ENCODE measurements at places on chromosomes 16 and 17. TPM values are rescaled to one million over a fixed set of nuclear protein-coding genes. Genes with fewer than 3 reads are reported as not detected.

- no peaks in the 10 kb centered on the region for H3K36me3 ChIP-seq
- no peak overlapping the region for H3K27ac ChIP-seq
- H3K27me3 ChIP-seq, result no peaks in the 10 kb centered on the region
- DNase-seq, result no peak
- H3K4me1 ChIP-seq, result no peaks in the 10 kb centered on the region
- H3K4me3 ChIP-seq, result no peak overlapping the region
Observed at GRCh38 chr17:4118015-4118743, 24.7 kb downstream of the ZZEF1 start.

DNA sequence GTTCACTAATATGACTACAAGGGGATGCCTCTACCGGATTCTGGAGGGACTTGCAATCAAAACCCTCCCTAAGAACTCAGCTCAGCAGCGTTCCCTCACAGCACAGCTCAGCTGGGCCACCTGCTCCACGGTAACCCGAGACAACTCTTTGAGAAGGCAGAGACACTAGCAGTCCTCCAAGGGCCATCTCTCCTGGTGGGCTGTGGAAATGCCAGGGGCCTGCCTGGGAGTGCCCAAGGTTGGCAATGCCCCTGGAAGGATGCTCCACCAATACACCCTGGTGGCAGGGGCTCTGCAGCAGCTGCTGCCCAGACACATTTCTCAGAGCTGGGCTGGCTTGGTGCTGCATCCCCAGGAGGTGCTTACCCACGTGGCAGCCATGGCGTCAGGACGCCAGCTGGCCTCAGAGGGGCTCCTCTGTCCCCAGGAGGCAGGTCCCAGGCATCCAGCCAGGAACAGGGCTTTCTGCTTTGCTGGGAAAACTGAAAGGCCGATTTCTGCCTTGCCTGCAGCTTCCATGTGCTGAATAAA, 16.5 kb downstream of the CDIP1 start:
- H3K27ac ChIP-seq, result peak overlapping the region; percentile 13
- no peaks in the 10 kb centered on the region for H3K36me3 ChIP-seq
- no peaks in the 10 kb centered on the region for H3K27me3 ChIP-seq
- DNase-seq, result peak; percentile 62
- no peak overlapping the region for H3K4me3 ChIP-seq

The MYH1 gene
- total RNA-seq, result not detected

GRCh38 chr17:652314-652713, 62.3 kb downstream of the VPS53 start:
- no peak overlapping the region for H3K27ac ChIP-seq
- peaks cover 3% of the 10 kb centered on the region for H3K36me3 ChIP-seq
- H3K27me3 ChIP-seq, result no peaks in the 10 kb centered on the region
- no peak overlapping the region for H3K4me3 ChIP-seq
- no peak for DNase-seq

GRCh38 chr16:13421726-13422125, 498.2 kb upstream of the ERCC4 start:
- DNase-seq, result no peak
- no peaks in the 10 kb centered on the region for H3K27me3 ChIP-seq
- no peaks in the 10 kb centered on the region for H3K36me3 ChIP-seq
- no peak overlapping the region for H3K27ac ChIP-seq

The HBA2 gene
- not detected for total RNA-seq

DNA sequence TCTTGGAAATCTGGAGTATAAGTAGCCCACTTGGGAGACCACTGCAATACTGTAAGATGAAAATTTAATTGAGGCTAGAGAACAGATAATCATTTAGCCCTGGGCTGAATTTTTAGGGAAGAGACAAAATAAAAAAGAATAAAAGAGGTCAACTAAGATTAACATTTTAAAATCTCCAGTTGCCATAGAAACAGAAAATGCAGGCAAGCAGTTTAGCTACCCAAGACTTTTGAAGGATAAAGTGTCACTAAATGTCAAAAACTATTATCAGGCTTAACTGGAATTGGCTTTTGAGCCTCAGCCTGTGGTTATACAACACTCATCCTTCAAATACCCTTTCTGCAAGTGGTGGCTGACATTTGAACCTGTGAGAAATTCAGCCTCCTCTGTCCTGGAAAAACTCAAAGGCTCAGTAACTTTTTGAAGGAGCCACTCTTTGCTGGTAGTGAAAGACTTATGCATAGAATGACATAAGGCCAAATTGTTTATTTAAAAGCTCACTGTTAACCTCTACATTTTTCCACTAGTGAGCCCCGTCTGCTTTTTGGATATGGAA, 220.7 kb upstream of the KCNJ16 start:
- no peaks in the 10 kb centered on the region for H3K36me3 ChIP-seq
- no peak overlapping the region for H3K27ac ChIP-seq
- no peaks in the 10 kb centered on the region for H3K27me3 ChIP-seq

GRCh38 chr16:12994402-12994801, 93.0 kb downstream of the SHISA9 start:
- H3K27me3 ChIP-seq, result no peaks in the 10 kb centered on the region
- DNase-seq, result no peak
- H3K36me3 ChIP-seq, result no peaks in the 10 kb centered on the region
- H3K27ac ChIP-seq, result no peak overlapping the region
- peaks cover 2% of the 10 kb centered on the region for H3K4me1 ChIP-seq

- H3K27me3 ChIP-seq, result peaks cover 41% of the 10 kb centered on the region
- peak overlapping the region; percentile 72 for H3K4me3 ChIP-seq
- H3K4me1 ChIP-seq, result peaks cover 4% of the 10 kb centered on the region
- 0 out of 2 replicates have a peak overlapping the region, but pooled peaks have one; percentile 41 for H3K27ac ChIP-seq
Observed at GRCh38 chr17:44557651-44558285, 484 bp downstream of the FZD2 start.

DNA sequence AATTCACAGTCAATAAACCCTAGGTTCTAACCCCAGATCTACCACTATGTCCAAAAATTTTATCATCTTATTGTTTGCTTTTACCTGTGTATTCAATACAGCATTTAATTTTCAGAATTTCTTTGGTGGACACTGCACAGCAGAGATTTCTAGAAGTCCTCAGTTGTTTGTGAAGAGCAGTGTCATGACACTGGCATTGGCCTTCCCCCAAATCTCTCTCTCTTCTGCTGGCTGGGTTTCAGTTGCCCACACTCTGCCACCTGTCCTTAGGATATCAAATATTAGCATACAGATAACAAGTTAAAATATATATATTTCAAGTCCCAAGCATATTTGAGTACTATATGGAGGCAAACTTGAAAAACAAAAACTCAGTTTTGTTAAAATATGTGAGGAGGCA, 2.0 kb upstream of the THUMPD1 start:
- no peak overlapping the region for H3K27ac ChIP-seq
- no peak for DNase-seq
- no peaks in the 10 kb centered on the region for H3K27me3 ChIP-seq

GRCh38 chr16:55779402-55780094, 53.3 kb downstream of the CES1 start:
- H3K27ac ChIP-seq, result no peak overlapping the region
- DNase-seq, result no peak
- H3K36me3 ChIP-seq, result no peaks in the 10 kb centered on the region
- H3K27me3 ChIP-seq, result no peaks in the 10 kb centered on the region

The SLC12A3 gene
- not detected for total RNA-seq

DNA sequence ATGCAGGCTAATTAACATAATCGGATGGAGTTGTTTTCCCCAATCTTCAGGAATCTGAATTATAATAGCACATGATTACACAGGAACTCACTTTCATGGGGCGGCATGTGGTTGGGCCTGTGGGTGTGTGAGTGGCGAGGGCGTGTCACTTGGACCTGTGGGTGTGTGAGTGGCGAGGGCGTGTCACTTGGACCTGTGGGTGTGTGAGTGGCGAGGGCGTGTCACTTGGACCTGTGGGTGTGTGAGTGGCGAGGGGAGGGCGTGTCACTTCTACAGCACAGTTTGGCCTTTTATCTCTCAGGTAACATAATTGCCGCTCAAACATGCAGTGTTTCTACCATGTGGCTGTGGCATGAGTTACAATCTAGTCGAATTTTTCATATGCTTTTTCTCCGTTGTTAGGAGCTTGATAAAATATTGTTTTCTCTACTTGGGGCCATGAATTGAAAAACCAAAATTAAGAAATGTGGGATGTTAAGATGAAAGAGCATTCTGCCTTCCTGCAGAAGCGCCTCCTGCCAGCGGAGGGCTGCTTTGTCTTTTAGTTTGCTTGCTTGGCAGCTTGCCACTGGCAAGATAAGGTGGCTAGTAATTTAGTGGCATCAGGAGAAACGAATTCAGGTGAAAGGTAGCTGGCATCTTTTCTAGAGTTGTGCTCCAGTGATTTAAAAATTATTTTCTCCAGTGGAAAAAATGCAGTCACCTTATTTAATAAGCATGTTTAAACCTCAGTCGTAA, 36.2 kb downstream of the USP10 start:
- no peak for DNase-seq
- H3K27me3 ChIP-seq, result no peaks in the 10 kb centered on the region
- H3K4me1 ChIP-seq, result peaks cover 7% of the 10 kb centered on the region
- H3K27ac ChIP-seq, result no peak overlapping the region
- H3K36me3 ChIP-seq, result 0 out of 2 replicates have a peak, but pooled peaks cover 7% of the 10 kb centered on the region
- H3K4me3 ChIP-seq, result no peak overlapping the region

GRCh38 chr17:15341385-15341849, at the start of gene TEKT3:
Gene TEKT3 (minus strand): TSS chr17:15341597. CDS start chr17:15331585, 10,012 bp downstream.
- no peaks in the 10 kb centered on the region for H3K36me3 ChIP-seq
- H3K4me3 ChIP-seq, result peak within 1 kb of the TSS; percentile 70
- peaks cover 3% of the 10 kb centered on the region for H3K4me1 ChIP-seq
- no peaks in the 10 kb centered on the region for H3K27me3 ChIP-seq
- no peak within 1 kb of the TSS for H3K27ac ChIP-seq

DNA sequence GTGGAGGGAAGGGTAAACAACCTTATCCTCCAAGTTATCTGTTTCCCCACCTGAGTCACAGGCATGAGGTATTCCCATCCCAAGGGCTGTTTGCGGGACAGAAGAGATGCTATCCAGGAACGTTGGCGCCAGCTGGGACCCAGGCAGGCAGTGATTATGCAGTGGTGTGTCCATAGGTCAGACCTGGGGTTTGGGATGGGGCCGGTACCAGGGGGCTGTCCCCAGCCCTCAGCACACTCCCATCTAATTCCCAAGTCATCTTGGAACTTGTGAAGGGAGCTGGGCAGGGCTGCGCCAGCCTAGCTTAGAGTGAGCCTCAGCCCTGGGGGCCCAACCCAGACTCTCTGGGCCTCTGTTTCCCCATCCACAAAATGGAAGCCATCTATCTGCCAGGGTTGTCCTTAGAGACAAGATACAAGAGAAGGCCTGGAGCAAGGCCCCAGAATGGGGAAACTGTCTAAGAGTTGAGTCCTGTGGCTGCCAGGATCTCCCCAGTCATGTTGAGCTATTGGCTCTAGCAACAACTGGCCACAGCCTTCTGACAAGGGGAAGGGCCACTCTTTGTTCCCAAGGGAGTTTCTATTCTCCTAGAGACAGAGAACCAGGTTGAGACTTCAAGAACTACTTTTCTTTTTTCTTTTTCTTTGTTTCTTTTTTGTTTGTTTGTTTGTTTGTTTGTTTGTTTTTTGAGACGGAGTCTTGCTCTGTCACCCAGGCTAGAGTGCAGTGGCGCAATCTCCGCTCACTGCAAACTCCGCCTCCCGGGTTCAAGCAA, 9.8 kb upstream of the JUP start:
- no peaks in the 10 kb centered on the region for H3K36me3 ChIP-seq
- peaks cover 19% of the 10 kb centered on the region for H3K4me1 ChIP-seq
- H3K4me3 ChIP-seq, result no peak overlapping the region
- no peak for DNase-seq

DNA sequence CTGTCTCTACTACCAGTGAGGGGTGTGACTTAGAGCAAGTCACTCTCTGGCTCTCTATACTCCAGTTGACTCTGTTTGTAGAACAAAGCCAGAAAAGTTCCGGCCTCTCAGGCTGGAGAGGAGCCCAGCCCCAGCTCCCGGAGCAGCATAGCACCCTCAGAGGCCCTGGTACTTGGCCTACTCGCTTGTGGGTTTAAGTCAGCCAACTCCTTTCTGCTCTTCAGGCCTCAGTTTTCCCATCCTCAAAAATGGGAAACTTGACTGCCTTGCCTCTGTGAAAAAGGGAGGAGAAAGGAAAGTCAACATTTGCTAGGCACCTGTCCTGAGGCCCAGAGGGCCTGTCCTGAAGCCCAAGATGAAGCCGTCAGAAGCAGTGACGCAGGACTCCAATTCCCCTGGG, 1.1 kb downstream of the CHST6 start:
- no peaks in the 10 kb centered on the region for H3K36me3 ChIP-seq
- H3K27ac ChIP-seq, result no peak overlapping the region
- H3K4me3 ChIP-seq, result peak overlapping the region; percentile 81
- H3K27me3 ChIP-seq, result no peaks in the 10 kb centered on the region

DNA sequence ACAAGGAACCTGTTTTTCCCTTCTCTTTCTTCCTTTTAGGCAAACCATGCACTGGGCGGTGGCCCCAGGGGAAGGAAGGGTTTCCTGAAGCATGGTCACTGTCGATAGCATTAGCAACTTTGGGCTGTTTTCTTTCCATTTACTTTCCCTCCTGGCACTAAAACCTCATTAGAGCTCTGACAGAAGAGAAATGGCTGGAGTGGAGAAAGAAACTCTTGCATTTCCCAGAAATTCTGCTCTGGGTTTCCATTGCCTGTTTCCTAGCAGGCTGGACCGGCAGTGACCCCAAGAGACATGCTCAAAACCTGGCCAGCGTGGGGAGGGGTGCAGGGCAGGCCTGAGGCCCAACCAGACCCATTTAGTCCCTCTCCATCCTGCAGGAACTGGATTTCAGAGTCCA, 230.7 kb upstream of the CCL2 start:
- H3K36me3 ChIP-seq, result no peaks in the 10 kb centered on the region
- H3K27me3 ChIP-seq, result no peaks in the 10 kb centered on the region
- H3K27ac ChIP-seq, result no peak overlapping the region
- H3K4me3 ChIP-seq, result no peak overlapping the region
- peaks cover 3% of the 10 kb centered on the region for H3K4me1 ChIP-seq

- DNase-seq, result no peak
- H3K4me1 ChIP-seq, result peaks cover 11% of the 10 kb centered on the region
- H3K27ac ChIP-seq, result no peak overlapping the region
- no peaks in the 10 kb centered on the region for H3K36me3 ChIP-seq
Observed at GRCh38 chr16:86079255-86079885, 180.4 kb downstream of the IRF8 start.

DNA sequence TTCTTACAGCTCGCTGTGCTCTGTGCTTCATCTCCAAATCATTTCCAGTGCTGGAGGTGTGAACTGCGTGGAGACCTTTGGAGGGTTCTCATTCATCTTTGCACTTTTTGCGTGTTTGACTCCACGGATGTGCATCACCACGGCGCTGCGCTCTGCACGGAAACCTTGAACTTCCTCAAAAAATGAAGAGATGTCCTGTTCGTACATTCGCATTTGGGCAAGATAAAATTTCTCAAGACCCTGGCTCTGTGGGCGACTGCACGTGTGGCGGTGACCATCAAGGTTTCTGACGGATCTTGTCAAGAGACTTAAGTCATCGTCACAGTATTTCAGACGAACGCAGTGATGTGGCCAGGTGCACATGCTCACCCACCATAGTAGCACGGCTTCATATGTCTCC, 10.3 kb upstream of the PVALEF start:
- no peaks in the 10 kb centered on the region for H3K36me3 ChIP-seq
- H3K4me1 ChIP-seq, result no peaks in the 10 kb centered on the region
- H3K4me3 ChIP-seq, result no peak overlapping the region
- H3K27ac ChIP-seq, result no peak overlapping the region
- H3K27me3 ChIP-seq, result no peaks in the 10 kb centered on the region
- no peak for DNase-seq

GRCh38 chr16:30605158-30605557, 5.0 kb downstream of the ZNF689 start:
- H3K4me1 ChIP-seq, result peaks cover 2% of the 10 kb centered on the region
- no peaks in the 10 kb centered on the region for H3K27me3 ChIP-seq
- no peak overlapping the region for H3K4me3 ChIP-seq
